ENCODE measurements at places on chromosomes 4 and X.

DNA sequence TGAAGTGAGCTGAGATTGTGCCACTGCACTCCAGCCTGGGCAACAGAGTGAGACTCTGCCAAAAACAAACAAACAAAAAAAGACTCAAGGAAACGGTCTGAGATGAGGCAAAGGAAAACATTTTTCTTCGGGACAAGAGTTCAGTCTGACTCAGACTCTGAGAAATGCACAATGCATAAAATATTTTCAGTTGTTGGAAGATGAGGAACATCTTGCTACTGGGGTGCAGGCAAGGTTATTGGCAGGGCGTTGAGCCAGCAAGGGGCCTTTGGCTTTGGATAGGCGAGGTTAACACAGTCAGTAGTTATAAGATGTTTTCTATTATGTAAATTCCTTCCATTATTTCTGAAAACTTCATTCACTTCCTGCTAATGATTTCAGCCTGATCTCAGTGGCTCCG lies 96.1 kb upstream of the VCX start:
- DNase-seq: no peak

GRCh38 chr4:185424905-185425646 lies 688 bp downstream of the UFSP2 start:
- no peak for DNase-seq

- no peak for DNase-seq
These were observed 331.6 kb downstream of the BCOR start for GRCh38 chrX:39766085-39766726.

DNA sequence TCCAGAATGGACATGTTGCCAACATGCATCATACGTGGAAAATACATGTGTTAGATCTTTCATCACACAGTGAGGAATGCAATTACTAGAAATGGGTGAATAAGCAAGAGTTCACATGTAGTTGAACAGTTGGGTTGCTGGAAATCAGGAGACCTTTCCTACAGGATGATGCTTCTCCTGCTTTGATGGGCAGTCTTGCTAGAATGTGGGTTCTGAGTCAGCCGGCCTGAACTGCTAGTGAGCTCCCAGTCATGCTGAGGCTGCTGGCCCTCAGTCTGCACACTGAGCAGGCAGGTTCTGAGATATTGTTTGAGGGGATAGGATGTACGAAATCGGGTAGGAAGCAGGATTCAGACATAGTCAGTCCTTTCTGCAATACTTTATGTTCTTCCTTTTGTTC lies 20.2 kb downstream of the MSL3 start:
- DNase-seq: no peak

DNA sequence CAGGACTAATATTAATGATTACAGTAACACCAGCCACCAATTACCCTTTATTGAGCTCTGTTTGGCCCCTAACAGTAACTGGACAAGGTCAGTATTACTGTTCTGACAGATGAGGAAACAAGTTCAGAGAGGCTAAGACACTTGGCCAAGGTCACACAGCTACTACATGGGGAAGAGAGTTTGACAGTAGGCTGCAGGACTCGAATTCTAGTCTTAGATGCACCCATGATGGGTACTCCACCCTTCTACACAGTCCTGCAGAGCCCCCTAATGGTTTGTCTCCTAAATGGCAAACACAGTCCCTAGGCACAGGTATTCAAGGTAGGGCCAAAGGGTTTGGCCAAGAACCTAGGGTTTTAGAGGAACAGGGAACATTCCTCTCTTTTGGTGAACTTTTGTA lies 93.9 kb downstream of the NSUN7 start:
- no peak for DNase-seq

GRCh38 chrX:102515975-102516941 lies at the start of gene TMSB15A:
TSS of gene TMSB15A (minus strand) at chrX:102516739.
- DNase-seq: peak; percentile 43

DNA sequence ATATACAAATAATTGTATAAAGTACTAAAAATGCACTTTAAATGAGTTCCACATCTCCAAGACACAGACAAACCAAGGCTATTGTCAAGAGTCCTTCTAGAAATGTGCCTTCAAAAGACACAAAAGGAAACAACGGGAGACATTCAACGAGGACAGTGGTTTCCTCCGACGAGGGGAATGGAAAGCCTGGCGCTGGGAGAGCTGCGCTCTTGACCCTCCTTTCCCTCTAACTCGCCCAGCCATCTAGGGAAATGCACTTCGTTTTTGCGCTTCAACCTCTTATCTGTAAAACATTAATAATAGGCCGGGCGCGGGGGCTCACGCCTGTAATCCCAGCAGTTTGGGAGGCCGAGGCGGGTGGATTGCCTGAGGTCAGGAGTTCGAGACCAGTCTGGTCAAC lies 37.0 kb downstream of the ZFP42 start:
- no peak for DNase-seq

- no peak for DNase-seq
These were observed 357.5 kb downstream of the RAPGEF2 start for GRCh38 chr4:159460371-159460770.

GRCh38 chr4:113701169-113701568 lies 60.4 kb downstream of the CAMK2D start:
- no peak for DNase-seq

- no peak for DNase-seq
These were observed 752.9 kb downstream of the TRAM1L1 start for GRCh38 chr4:116332508-116332907.
